Body of pancreas (tissue), 4 donors: ENCODE measurements at places on chromosomes 11 and 22. TPM values are rescaled to one million over a fixed set of nuclear protein-coding genes. Genes with fewer than 3 reads are reported as not detected.

The PIH1D2 gene
- total RNA-seq: not detected

The EFCAB6 gene
- 4.4 TPM for total RNA-seq

DNA sequence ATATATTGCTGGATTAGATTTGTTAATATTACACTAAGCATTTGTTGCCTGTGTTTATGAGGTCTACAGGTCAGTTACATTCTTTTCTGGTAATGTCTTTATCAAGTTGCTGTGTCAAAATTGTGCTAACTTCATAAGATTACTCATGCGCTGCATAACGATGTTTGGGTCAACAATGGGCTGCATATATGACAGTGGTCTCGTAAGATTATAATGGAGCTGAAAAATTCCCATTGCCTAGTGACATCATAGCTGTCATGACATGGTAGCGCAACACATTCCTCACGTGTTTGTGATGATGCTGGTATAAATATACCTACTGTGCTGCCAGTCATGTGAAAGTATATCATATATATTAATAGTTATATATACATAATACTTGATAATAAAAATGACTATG is 34.2 kb downstream of the POLD3 start:
- no peak for DNase-seq
- H3K36me3 ChIP-seq: no peaks in the 10 kb centered on the region
- no peaks in the 10 kb centered on the region for H3K27me3 ChIP-seq
- peak overlapping the region; percentile 14 for H3K27ac ChIP-seq
- H3K4me3 ChIP-seq: no peak overlapping the region

The TMEM45B gene
- total RNA-seq: 1.8 TPM

GRCh38 chr11:121929581-121929980 is 186.4 kb downstream of the BLID start:
- peaks cover 12% of the 10 kb centered on the region for H3K4me1 ChIP-seq
- no peaks in the 10 kb centered on the region for H3K27me3 ChIP-seq
- H3K4me3 ChIP-seq: no peak overlapping the region
- peak overlapping the region; percentile 72 for H3K27ac ChIP-seq
- peak; percentile 43 for DNase-seq
